NCI-H1092 treated with DMSO at 0.1 percent for 48 hours (cell line): ENCODE measurements at places on chromosomes 7 and 10.

GRCh38 chr10:6128087-6128486, 39.3 kb downstream of the RBM17 start:
- no peak for DNase-seq

- DNase-seq: no peak
Measured at GRCh38 chr10:129626309-129626708, 159.3 kb downstream of the MGMT start.

GRCh38 chr7:121517591-121517990, 121.5 kb upstream of the FAM3C start:
- DNase-seq: no peak

GRCh38 chr10:104734433-104734832, 93.3 kb downstream of the SORCS3 start:
- no peak for DNase-seq

- DNase-seq: no peak
Measured at GRCh38 chr7:43076189-43076605, 36.2 kb upstream of the HECW1 start.

DNA sequence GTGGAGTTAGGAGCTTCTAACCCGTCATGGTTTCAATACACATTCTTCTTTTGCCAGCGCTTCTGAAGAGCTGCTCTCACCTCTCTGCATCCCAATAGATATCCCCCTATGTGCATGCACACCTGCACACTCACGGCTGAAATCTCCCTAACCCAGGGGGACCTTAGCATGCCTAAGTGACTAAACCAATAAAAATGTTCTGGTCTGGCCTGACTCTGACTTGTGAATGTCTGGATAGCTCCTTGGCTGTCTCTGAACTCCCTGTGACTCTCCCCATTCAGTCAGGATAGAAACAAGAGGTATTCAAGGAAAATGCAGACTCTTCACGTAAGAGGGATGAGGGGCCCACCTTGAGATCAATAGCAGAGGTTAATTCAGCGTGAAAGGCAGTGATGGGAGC, 22.4 kb downstream of the PRSS2 start:
- DNase-seq: no peak

- no peak for DNase-seq
Measured at GRCh38 chr10:96153070-96153469, 23.0 kb downstream of the ZNF518A start.

DNA sequence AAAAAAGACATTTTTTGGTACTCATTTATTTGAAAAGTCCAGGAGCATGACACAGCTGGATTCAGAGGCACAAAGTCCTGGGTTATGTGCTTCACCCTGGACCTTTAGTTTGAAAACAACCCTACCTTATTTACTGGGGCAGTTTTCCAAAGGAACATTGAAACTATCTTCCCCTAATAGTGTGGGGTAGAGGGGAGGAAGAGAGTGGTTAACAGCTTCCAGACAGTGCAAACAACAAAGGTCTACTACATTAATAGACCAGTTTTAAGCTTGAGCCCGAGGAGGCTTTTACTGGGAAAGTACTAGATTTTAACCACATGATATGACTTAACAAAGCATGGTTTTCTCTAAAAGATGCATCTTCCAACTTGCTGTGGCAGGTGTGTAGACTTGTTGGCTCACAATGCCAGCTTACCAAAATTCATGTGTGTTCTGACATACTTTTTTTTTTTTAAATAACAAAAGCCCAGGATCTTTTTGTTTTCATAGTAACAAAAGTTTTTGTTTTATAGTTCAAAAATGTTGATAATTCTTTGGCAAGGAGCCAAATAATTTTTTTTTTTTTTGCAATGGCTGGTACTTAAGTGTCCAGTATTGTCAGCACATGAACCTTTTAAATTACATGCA, 1.8 kb downstream of the GSTO1 start:
- no peak for DNase-seq

DNA sequence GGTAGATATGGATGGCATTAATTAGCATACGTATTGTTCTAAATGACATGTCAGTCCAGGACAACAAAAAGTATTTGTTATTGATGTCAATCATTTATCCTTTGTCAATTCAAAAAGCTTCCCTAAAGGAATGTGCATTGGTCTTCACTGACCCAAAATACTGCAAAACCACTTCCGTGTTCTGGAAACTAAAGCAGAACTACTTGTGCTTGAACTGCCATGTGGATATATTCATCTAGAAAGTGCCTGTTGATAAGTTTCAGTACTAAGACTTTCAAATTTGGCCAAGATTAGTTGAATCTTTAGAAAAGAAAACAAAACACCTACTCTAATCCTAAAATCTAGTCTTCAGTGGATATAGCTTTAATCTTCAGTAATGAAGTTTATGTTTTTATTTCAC, 242.1 kb upstream of the PPP1R3A start:
- DNase-seq: no peak

- no peak for DNase-seq
Measured at GRCh38 chr7:31493714-31494181, 20.1 kb upstream of the ITPRID1 start.

DNA sequence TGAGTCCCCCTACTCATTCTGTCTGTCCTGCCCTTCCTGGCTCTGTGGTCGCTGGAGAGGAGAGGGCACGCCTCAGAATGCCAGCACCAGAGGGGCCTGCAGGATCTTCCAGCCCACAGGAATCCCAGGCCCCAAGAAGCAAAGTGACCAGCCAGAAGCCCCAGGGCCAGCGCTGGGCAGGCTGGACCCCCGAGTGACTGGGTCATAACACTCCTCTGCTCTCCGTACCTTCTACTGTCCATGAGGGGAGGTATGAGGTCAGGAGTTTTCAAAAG, 102.6 kb upstream of the GPR26 start:
- no peak for DNase-seq

- no peak for DNase-seq
Measured at GRCh38 chr10:130062976-130063375, 47.7 kb downstream of the C10orf143 start.

GRCh38 chr10:19993714-19994315, 177.6 kb downstream of the PLXDC2 start:
- DNase-seq: no peak

DNA sequence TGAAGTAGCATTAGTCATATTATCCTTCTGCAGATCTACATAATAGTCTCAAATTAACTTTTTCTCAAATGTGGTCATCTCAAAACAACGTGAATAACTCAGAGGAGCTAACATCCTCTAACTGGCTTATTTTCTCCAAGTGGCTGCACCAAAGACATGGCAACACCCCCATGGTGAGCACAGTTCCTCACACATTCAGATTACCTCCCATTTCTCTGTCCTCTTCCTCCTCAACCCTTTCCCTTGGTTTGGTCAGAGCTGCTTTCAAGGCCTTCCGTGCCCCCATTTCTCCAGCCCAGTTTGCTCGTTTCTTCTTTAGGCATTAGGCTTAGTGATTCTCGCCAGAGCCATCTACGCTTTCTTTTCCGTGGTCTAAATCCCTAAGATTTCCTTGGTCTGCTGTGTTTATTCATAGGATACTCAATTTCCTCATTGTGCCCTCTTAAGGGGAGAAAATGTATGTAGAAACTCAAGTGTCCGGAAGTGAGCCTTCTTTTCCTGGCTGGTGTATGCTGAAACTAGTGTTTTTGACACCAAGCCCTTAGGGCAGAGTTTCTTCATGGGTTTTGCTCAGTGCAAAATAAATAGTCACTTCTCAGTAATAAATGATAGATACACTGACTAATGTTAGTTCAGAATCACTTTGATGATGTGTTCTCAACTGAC, 2.6 kb downstream of the MET start:
- no peak for DNase-seq

DNA sequence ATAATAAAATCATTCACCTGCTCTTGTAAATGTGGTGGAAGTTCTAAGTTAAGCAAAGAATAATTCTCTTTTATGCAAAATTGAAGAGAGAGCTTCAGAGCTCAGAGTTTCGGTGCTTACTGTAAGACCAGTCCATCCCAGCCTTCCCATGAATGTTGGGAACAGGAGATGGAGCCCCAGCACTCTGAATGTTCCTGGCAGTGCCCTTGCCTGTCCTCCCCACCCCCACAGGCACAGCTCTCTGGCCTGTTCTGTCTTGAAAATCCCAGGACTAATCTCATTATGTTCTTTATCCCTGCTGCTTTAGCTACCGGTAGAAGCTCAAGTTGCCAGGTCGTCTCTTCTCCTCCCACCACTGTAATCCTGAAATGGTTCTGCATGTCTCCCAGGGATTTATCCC, 29.1 kb upstream of the LHFPL3 start:
- no peak for DNase-seq

DNA sequence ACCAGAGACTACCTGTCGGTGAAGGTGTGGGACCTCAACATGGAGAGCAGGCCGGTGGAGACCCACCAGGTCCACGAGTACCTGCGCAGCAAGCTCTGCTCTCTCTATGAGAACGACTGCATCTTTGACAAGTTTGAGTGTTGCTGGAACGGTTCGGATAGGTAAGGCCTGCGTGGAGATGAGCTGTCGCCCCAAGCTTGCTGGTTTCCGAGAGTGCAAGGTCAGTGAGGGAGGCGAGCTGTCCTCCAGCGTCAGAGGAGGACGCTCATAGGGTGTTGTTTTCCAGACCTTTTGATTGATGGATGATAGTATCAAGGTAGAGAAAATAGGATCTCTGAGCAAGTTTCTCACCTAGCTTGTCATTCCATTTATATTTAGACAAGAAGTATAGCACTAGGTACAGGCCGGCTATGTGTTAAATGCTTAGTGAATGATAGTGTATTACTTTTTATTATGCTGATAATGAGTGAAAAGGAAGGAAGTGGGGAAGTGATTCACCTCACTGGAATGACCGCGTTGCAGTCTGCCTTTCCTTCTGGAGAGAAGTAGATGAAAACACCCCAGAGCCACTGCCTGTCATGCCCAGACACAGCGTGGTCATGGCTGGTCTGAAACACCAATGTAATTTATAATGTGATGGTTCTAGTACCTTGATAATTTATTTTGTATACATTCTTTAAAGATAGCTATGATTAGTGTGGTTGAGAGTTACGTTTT, 33.9 kb downstream of the BNIP3 start:
- no peak for DNase-seq

GRCh38 chr7:20906801-20907453, 120.2 kb upstream of the SP8 start:
- DNase-seq: no peak

GRCh38 chr10:92696606-92697383, 7.0 kb downstream of the HHEX start:
- DNase-seq: no peak

GRCh38 chr7:69682518-69682917, 84.2 kb downstream of the AUTS2 start:
- DNase-seq: no peak

- DNase-seq: no peak
Measured at GRCh38 chr7:388961-389701, 99.2 kb downstream of the FOXL3 start.

DNA sequence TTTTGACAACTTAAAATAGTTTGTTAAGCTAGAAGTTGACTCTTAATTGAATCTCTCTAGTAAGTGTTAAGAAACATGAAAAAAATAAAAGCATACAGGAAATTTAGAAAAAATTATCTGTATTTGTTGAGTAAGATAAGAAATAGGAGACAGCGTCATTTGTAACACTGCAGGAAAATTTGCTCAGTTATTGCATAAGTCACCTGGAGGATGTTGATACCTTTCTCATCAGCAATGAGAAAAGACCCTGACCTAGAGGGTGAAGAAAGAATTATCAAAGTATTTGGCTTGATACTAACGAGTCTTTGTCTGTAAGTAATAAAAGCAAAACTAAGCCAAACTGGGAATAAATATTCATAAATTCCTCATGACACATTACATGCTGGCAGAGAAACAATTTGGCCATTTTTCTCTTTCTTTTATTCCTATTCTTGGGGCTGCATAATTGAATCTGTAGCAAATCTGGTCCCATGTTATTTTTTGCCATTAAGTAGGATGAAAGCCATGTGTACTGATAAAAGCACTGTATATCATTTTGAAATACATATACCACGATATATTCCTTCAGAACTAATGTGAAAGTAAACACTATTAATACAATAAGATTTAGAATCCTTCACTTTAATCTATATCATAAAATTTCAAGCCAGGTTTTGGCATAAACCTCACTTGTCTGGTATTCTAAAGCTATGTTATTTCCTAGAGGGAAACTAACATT, 362.8 kb downstream of the THSD7A start:
- DNase-seq: no peak

DNA sequence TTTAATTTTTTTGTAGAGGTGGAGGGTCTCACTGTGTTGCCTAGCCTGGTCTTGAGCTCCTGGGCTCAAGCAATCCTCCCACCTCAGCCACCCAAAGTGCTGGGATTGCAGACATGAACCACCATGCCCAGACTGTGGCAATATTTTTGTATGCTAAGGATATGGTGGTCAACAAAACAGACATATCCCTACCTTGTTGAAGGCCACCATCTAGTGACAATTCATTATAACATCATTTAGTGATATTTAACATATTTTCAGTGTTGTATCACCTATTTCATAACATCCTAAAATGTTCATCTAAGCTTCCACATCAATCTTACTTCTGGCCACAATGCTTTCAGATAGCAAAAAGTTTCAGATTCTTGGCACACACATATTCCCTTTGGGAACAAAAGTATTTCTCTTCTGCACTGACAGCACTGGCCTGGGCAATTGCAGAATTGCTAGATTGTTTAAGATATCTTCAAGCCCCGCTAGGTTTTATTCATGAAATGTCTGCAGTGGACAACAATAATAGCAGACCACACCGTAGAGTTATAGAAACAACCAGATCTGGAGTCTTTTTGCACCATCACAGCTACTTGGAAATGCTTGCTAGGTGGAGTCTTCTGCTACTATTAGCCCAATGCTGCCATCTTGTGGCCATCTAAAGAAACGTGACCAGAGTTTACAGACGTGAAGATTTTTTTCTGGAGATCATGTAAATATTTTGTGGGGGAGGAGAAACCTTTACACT, 58.4 kb downstream of the DNAJC12 start:
- DNase-seq: peak; percentile 60

- DNase-seq: no peak
Measured at GRCh38 chr10:114259824-114260223, 20.8 kb downstream of the VWA2 start.

GRCh38 chr7:33677556-33677955, 227.8 kb upstream of the BMPER start:
- no peak for DNase-seq

DNA sequence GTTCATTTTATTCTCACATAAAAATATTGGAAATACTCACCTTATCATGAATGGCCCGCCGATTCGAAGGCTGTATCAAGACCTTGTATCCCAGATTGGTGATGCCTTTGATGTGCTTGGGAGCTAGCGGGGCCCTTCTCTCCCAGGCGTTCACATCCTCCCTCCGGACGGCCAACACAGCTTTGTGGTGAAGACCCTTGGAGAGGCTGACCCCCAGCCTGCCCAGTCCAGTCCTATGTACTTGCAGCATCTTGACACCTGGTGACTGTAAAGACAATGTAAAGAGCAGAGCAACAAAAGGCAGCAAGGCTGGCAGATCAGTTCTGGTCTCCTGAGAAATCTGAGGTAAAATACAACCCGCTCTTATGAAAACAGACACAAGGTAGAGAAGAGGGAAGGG, 10.6 kb downstream of the AASS start:
- no peak for DNase-seq

- no peak for DNase-seq
Measured at GRCh38 chr7:69996121-69996520, 397.8 kb downstream of the AUTS2 start.
